CD4-positive, alpha-beta T cell treated with Interleukin-6 at 100 ng/mL for 8 hours (primary cell): ENCODE measurements at places on chromosomes 5 and 9.
A peak's percentile ranks its signal among the peaks of the same experiment; 100 is the strongest.

DNA sequence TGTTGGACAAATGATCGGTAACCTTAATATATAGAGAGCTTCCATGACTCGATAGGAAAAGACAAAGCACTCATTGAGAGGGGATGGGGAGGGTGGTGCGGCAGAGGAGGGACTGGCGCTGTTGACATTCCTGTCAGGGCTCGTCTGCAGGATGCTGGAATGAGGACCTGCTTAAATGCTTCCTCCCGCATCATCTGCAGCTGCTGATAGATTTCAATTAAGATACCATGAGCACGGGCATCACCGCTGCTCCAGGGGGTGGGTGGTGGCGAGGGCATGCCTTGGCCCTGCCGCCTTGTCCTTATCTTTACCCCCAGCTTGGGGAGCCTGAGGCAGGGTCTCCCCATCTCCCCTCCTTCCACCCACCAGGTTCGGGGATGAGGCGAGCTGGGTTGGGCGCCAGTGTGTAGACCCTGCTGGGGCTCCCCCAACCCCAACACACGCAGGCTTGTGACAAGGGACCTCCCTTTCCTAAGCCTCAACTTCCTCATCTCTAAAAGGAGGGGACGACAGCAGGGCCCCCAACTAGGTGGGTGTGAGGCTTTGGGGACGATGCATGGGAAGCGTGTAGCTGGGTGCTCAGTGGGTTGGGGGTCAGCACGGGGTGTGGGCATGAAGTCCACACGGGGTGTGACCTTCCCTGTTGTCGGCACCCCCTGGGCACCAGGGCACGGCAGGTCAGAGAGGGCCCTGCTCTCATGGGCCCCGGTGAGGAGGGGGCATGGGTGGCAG lies 11.7 kb upstream of the QRFP start:
- DNase-seq: no peak

DNA sequence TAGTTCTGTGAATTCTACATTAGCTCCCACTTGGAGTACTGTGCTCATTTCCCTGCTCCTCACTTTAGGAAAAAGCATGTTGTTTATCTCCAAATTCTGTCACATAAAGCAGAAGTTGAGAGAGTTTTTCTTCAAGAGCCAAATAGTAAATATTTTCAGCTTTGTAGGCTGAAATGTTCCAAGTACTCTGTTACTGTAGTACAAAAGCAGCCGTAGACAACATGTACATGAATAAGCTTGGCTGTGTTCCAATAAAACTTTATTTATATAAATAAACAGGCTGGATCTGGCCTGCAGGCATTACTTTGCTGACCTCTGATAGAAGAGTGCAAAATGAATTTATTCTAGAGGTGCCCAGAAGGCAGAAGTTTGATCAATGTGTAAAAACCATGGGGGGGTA lies 73.0 kb upstream of the AGXT2 start:
- DNase-seq: no peak

- no peak for DNase-seq
These were observed 1.7 kb downstream of the EBF1 start for GRCh38 chr5:159097784-159098602.

- DNase-seq: no peak
These were observed 15.7 kb downstream of the NUDT12 start for GRCh38 chr5:103546858-103547257.

DNA sequence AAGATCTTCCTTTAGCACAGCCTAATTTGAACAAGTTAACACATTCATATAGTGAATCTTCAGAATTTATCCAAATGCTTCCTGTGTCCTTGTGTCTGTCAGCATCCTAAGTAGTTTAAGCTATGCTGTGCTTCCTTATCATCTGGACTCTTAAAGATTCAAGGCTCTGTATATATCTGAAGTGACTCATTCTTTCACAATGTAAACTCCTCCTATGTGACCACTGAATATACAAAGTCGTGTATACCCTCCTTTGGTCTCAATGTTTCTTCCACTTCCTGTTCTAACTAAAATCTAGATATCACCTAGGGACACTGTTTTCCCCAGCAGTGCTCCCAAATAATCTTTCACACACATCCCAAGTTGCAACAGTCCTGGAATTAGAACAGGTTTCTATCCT lies 935.7 kb upstream of the NUDT12 start:
- DNase-seq: no peak

GRCh38 chr5:87268970-87269377 lies 1.3 kb downstream of the RASA1 start:
- no peak for DNase-seq

DNA sequence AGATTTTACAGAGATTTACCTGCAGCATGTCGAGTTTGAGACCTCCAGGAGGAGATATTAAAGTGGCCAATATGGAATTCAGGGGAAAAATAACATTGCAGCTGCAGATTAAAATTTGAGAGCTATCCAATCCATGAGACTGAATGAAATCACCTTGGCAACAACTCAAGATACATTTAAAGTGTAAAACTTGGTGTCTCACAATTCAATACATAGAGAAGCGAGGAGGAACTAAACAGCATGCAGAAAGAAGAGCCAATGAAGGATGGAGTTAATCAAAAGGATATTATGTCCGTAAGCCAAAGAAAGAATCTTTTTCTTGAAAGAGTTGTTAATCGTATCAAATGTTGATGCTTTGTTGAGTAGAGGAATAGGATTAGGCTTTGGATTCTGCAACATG lies 455.1 kb downstream of the CDH18 start:
- DNase-seq: no peak

DNA sequence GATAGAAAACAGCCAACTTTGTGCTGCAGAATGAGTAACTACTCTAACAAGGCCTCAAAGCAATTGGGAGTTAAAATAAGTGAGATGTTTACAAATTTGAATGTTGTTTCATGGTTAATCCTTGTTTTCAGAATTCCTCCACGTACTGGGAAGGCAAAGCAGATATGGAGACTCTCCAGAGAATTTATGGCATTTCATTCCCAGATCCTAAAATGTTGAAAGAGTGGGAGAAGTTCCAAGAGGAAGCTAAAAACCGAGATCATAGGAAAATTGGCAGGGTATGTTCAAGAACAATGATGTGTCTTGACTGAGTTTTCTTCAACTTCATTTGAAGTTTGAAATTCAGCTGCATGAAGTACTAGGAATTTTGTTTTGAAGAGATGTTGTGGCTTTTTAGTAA lies 16.4 kb downstream of the TARS1 start:
- DNase-seq: no peak

GRCh38 chr5:175796536-175797499 lies 74.6 kb upstream of the CPLX2 start:
- DNase-seq: peak; percentile 62

DNA sequence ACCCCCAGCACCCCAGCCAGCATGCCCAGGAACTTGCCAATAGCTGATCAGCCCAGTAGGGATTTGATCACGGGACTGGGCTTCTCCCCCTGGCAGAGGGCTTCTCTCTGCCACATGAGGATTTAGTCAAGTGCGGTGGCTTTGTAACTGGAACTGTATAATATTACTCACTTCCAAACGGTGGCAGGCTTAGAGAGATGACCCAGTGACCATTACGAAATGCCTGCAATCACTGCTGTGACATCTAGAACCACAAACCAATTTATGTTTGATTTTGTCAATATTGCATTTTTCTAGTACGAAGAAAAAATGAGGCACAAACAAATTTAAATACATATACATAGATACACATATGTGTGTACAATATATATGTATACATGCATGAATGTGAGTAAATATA lies 192.1 kb downstream of the ERCC6L2 start:
- no peak for DNase-seq

DNA sequence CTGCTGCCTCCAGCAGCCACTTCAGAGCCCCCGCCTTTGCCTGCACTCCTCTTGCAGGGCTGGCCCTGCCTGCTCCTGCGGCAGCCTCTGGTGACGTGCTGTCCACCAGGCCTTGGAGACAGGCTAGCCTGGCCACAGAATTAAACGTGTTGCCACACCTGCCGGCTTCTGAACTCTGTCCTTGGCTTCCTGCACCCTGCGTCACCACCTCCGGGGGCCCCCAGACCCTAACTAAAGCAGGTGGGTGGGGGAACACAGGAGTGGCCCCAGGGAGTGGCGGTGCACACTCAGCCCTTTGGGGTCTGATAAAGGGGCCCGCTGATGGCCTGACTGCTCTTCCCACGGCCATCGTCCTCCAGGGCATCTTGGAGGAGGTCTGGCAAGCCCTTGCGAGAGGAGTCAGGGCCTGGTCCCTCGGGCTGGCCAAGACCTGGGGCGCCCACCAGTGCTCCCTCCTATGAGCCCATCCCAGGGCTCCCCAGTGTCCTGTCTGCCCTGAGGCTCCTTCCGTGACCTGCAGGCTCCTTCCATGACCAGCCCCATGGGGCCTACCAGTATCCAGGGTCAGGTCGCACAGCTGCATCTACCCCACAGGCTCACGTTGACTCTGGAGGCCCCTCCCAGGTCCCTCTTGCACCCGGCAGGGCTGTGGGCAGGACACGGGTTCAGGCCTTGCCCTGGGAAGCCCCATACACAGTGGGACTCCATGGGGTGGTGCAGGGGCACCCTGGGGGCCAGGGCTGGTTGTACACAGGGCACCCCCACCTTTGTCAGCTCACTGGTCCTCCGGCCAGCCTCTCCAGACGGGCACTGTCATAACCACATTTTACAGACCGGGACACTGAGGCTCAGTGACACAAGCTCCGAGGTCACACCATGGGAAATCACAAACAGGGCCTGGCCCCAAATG lies 1.0 kb upstream of the MAMDC4 start:
- no peak for DNase-seq

- peak; percentile 7 for DNase-seq
These were observed at the start of gene ROR2 for GRCh38 chr9:91949946-91950664. Gene ROR2, minus strand, starts transcription at chr9:91950228.

DNA sequence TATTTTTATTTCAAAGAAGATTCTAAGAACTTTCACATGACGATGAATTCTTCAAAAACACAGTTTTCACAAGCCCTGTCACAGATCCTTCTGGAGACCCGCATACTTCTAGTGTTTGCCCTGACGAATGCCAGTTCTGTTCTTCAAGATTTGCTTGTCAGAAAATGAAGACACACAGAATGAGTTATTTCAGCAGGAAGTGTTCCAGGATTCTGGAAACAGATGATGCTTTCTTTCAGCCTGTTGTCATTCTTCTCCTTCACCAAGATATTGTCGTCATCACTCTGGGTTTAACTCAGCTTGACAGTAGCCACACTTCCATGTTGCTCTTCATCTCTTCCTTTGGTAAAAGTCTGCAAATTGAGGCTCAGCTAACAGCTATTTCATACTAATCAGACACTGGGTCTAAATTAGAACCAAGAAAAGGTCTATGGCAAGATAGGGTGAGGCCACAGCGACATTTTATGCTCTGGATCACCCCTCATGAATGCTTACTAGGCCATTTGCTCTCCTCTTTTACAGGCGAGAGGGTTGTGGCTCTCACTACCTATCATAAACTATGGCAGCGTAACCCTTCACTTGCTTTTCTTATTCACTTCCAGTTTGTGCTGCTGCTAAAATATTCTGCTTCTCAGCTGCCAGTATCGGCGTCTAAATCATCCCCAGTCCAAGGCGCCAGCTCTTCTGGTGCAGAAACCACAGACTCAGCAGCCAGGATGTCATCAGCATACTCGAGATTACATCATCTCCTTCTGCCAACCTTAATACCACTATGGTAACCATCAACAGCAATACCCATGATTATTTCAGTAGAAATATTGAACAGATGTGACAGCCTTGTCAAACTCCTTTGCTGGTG lies 159.6 kb upstream of the TBCA start:
- peak; percentile 13 for DNase-seq

GRCh38 chr5:127840198-127840524 lies 137.0 kb downstream of the CCDC192 start:
- no peak for DNase-seq

DNA sequence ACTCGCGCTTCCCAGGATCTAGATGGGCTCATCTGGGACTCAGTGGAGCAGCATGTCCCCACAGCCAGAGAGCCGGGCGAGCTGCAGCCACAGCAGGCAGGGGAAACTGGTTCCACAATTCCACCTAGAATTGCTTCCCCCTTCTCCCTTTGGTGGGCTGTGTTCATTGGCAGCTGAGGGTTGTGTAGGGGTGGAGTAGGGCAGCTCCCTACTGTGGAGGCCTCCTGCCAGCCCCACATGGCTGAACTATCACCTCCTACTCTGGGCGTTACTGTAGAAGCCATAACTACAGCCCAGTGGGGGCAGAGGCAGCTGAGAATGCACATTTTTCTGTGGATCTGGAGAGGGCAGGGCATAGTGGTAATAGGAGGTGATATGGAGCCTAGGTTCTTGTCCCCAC lies 44.8 kb downstream of the PPARGC1B start:
- no peak for DNase-seq

GRCh38 chr5:94968507-94969095 lies 316.3 kb downstream of the MCTP1 start:
- DNase-seq: peak; percentile 11

GRCh38 chr9:138021251-138022056 lies 143.9 kb downstream of the CACNA1B start:
- no peak for DNase-seq

DNA sequence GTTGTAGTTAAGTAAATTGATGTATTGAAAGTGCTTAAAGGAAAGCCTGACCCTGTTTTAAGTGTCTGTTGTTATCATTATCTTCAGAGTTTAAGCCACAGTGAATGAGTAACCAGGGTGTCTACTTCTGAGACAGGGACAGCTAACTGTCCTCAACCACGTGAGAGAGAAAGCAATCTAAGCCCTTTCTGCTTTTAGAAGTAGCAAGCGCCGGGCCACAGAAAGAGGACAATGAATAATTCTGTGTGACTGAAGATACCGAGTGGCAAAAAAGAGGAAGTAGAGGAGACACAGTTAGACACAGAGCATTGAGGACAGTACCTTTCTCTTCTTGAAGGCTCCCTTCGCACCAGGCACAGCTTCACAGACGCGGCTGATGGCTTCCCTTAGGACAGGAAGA lies 86.3 kb downstream of the S1PR3 start:
- DNase-seq: no peak

- no peak for DNase-seq
These were observed 60.4 kb upstream of the GPBP1 start for GRCh38 chr5:57113481-57113880.

- no peak for DNase-seq
These were observed 98.9 kb downstream of the LIX1 start for GRCh38 chr5:97043511-97043910.

DNA sequence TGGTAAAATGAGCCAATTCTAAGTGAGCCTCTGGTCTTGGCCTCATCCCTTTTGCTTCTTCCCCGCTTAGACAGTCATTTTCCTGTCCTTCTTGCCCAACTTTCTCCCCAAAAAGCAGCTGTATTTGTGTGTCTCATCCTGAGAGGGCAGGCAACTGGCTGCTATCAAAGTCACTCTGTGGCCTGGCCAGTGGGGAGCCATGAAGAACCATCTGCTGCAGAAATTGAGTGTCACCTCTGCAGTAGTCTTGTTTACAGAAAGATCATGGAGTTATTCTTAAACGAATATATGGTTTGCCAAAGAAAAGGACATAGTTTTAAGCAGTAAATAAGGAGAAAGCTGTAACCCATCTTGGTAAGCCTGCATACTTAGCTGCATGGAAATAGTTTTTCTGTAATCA lies 233.6 kb upstream of the ELAVL2 start:
- DNase-seq: no peak

DNA sequence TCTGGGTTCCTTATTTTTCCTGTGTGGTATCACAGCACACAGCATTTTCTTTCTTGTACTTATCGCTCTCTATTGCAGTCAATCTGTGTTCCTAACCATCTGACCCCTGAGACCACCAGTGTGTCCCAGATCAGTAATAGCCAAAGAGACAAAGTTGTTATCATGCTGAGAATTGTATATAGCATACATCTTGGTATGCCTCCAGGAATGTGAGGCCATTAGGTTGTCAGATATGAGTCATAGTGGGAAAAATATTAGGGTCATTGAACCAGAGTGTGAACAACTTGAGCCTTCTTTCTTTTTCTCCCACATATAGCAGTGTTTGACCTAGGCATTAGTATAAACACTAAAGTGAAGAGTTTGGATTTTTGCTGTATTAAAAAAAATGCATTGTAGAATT lies 106.3 kb downstream of the NDUFAF2 start:
- no peak for DNase-seq

- no peak for DNase-seq
These were observed 19.5 kb downstream of the RXRA start for GRCh38 chr9:134345737-134346136.
